ENCODE measurements at places on chromosomes 1 and 21.

DNA sequence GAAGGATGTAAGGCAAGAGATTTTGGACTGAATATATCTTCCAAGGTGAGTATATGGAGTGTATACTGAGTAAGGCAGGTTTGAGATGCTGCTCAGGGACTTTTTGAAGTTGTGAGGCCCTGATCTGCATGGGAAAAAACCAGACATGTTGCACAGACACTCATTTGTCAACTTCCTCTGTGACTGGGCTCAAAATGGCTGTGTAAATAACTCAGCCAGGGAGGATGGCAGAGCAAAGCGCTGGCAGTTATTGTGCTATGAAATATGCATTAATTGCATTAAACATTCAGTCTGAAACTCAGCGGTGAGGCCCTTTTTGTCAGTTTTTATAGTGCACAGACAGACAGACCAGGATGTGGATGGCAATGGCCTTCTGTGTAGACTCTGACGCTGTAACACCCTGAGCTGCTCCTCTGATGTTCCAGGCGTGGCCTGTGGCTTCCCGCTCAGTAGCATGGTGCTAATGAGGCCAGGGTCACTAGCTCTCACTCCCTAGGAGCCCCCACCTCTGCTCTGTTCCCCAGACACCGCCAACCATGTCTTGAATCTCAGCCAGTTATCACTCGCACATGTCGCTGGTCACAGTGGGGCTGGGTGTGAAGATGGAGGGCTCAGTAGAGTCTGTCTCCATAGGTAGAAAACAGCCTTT lies 307.0 kb upstream of the PROX1 start:
- no peak for DNase-seq

DNA sequence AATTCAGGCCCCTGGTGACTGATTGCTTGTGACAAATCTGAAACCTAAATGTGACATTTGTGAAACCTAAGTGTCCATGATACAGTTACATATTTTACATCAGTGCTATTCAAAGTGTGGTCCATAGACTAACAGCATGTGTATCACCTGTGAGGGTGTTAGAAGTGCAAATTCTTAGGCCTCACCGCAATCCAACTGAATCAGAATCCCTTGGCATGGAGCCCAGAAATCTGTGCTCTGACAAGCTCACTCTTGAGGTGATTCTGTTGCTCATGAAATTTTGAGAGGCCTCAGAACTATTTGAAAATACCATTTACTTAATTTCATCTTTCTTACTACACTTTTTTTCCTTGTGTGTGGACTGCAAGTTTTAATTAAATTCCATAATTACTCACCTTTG lies 587.9 kb downstream of the ADGRL2 start:
- DNase-seq, result no peak

- DNase-seq, result no peak
These were observed 841 bp downstream of the POFUT2 start for GRCh38 chr21:45286671-45287437.

GRCh38 chr1:46757247-46757955 lies 38.5 kb upstream of the EFCAB14 start:
- no peak for DNase-seq

DNA sequence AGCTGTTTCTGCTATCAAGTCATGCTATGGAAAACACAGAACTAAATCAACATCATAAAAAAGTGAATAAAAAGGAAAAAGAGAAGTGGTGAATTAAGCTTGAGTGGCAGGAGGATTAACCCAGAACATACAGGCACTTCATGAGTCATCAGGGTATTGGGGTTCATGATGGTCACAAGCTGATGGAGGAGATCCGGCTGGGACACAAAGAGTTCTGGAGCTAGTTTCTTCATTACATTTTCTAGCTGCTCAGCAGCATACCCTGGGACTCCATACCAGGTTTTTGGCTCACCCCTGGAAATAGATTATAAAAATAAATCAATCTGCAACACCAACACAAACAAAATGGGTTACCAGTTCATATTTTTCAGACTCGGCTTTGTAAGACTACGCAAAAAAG lies 42.5 kb upstream of the SYT2 start:
- DNase-seq, result no peak

DNA sequence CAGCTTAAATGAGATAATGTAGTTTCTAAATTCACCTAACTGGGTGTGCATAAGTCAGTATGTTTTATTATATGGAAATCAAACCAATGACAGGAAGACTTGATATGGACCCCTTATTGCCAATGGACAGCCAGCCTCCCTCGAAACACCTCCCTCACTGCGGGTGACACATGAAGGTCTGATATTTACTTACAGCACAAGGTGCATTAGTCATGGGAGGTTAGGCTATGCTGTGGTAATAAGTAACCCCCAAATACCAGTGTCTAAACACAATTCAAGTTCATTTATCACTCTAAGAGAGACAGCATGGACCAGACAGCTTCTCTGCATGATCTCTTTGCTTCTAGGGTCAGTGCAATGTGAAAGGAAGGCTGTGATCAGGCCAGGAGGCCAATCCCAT lies 126.0 kb upstream of the KCNJ6 start:
- no peak for DNase-seq

DNA sequence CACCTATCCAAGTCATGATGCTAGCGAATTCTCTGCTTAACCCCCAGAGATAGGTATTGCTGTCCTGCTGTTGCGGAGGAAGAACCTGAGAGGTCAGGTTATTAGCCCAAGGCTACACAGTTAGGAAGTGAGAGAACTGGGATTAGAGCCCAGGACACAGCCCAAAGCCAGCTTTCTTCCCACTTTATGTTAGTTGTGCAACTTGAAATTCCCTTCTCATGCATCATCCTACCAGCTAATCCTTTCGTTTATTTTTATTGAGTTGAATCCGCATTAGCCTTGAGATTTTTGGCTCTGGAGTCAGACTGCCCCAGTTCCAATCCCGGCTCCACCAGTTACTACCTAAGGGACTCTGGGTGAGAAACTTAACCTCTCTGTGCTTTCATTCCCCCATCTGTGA lies 65.4 kb downstream of the PLEKHA6 start:
- DNase-seq, result no peak

GRCh38 chr1:224922404-224923164 lies 6.9 kb upstream of the DNAH14 start:
- no peak for DNase-seq

DNA sequence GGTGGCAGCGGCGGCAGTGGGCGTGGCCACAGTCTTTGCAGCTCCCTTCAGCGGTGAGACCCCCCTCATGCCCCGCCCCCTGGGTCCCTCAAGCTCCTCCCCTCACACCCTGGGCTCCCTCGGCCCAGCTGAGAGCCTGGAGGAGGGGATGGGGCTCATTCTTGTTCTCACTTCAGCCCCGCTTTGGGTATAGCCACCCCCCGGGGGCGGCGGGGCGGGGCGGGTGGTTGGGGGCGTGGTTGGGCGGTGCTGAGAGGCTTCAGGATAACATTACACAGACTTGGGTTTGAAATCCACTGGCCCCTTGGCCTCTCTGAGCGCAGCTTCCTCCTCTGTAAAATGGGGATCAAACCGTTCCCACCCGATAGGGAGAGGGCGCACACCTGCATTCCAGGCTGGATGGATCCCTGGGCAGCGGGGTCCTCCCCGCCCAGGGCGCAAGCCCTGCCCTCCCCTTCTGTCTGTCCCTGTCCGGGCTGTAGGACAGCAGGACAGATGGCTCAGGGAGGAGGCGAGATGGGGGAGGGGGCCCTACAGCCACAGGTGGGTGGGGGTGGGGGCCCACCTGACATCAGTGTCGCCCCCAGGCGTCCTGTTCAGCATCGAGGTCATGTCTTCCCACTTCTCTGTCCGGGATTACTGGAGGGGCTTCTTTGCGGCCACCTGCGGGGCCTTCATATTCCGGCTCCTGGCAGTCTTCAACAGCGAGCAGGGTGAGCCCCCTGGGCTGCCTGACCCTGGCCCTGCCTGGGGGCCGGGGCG lies 5.1 kb downstream of the CLCNKA start:
- DNase-seq, result no peak

DNA sequence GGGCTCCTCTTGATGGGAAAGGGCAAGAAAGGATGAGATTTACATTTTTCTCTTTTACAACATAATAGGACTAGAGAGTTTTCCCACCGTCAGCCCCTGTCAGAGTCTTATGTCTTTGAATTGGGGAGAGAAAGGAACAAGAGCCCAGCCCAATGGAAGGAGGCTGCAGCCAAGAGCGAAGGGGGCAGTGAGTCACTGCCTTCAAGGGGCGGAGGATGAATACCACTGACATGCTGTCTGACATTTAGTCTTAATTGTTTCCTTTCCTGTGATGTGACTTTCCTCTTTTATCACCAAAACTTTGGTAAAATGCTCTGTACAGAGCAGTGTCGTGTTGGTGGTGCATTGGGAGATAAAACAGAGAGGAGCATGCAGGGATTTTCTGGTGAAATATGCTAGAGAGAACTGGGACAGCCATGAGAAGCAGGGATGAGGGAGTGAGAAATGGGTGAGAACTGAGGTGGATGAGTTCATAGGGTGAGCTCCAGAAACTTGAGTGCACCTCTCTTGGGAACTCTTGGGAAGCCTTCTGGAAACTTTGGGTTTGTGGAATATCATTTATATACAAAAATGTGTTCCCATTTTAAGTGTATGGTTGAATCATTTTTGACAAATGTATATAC lies 179.9 kb upstream of the FGGY start:
- no peak for DNase-seq

DNA sequence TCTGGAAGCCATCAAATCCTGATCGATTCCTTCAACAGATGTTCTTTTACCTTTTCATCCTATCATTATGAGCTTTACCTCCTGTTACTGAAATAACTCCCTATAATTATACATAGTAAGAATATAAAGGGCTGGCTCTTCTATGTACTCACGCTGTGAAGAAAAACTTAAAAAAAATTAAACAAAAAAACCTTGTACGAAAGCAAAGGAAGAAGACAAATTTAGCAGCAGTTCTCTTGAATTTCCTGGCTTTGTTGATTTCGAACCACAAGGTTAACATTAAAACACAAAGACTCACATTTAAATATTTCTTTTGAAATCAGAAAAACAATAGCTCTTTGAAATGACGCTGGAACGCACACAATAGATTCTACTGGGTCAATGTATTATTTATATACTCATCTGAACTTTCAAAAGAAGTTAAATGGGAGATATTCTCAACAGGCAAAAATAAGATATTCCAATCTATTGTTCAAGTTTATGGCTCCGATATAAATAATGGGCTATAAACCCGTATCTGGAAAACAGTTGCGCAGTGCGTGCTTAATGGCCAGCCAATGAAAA lies 13.6 kb upstream of the SPEN start:
- no peak for DNase-seq

DNA sequence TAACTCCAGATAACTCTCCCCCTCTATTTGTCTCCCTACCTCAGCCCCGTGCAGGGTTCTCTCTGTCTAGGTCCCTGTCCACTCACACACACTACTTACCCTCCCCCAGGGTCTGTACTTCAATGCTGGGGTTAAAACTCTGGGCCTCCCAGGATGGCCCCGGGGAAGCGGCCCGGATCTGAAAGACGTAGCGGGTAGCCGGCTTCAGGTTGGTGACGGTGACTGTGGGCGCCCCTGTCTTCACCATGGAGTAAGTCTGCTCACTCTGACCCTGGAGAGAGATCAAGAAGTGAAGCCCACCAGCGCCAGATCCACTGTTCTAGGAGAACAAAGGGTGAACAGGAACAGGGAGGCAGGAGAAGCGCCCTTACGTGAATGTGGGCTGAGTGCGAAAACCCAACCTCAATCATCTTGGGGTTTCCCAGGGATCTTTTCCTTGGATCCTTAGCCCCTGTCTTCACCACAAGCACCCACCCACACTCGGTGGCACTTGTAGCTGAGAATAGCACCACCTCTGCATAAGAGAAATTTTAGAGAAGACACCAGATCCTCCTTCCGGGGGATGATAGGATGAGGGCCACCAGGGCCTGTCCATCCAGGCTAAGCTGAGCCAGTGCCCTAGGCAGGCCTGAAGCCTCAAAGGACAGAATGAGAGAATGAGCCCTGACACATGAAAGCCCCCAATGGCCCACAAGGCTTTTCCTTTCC lies 33.5 kb downstream of the EPHA10 start:
- DNase-seq, result no peak

DNA sequence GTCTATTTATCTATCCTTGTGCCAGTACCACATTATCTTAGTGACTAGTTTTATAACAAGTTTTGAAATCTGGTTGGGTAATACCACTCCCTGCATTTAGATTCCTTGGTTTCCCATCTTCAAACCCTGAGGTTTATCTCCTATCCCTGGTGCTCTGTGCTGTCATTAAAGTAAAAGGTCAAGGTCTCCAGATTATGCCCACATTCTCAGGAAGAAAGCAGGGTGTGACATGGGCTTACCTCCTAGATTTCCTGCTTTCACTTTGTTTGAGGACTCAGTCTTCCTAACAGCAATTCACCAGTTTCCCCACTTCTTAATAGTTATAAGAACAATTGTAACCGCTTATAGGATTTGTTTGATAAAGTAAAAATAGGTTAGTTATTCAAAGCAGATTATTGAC lies 86.0 kb downstream of the CACHD1 start:
- DNase-seq, result no peak

- no peak for DNase-seq
These were observed 59.1 kb downstream of the USP24 start for GRCh38 chr1:55156093-55156492.

DNA sequence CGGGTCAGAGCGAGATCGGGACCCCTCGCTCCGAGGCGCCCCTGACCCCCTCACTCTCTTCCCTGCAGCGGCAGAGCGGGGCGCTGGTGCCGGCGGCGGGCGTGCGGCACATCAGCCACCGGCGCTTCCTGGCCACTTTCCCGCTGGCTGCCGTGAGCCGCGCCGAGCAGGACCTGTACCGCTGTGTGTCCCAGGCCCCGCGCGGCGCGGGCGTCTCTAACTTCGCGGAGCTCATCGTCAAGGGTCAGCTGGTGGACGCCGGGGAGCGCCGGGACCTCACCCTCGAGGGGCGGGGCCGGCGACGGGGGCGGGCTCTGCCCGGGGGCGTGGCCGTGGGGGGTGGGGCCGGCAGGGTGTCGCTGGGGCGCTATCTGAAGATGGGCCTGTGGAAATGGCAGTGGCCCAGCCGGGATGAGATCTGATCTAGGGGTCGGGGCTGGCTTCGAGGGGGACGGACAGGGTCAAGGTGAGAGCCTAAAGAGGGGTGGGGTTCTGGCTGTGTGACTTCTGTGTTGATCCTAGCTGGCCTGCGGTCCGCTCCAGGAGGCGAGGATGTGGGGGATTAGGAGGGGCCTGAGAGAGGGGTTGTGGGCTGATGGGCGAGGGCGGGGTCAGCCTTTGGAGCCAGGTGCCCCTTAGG lies 23.6 kb downstream of the PTPRU start:
- DNase-seq, result no peak

GRCh38 chr1:247408100-247408499 lies 7.9 kb upstream of the NLRP3 start:
- no peak for DNase-seq

- no peak for DNase-seq
These were observed 36.4 kb downstream of the LYPLAL1 start for GRCh38 chr1:219210067-219210466.

DNA sequence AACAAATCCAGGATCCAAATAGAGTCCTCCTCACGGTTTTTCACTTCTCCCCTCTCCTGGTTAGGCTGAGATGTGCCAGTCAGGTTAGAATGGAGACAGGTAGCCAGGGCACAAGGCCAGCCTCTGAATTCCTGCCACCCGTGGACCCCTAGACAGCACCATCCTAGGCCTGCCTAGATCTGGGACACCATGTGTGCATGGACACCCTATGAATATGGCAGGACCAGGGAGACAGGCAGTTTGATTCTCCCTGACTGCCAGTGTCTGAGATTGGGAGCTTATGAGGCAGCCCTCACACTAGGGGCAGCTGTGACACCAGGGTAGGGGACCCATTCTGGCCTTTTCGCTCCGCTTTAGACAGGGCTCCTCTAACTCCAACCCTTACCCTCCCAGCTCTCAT lies 7.5 kb downstream of the AVPR1B start:
- no peak for DNase-seq

- no peak for DNase-seq
These were observed 49.1 kb upstream of the LAPTM5 start for GRCh38 chr1:30806381-30807317.

GRCh38 chr1:209389258-209389657 lies 194.3 kb upstream of the CAMK1G start:
- DNase-seq, result no peak

Data from nucleus accumbens (tissue), 56 donors.